AG20443 (cell line): ENCODE measurements at places on chromosomes 5 and 9.

GRCh38 chr9:136576269-136576626 is 30.4 kb upstream of the NOTCH1 start:
- no peak for DNase-seq

- DNase-seq, result peak; percentile 35
Measured at GRCh38 chr9:96203867-96204501, 98.0 kb downstream of the HSD17B3 start.

- DNase-seq, result peak; percentile 61
Measured at GRCh38 chr5:147628058-147628895, 118.4 kb upstream of the DPYSL3 start.

GRCh38 chr5:132759114-132760048 is 12.2 kb downstream of the CCNI2 start:
- peak; percentile 19 for DNase-seq

DNA sequence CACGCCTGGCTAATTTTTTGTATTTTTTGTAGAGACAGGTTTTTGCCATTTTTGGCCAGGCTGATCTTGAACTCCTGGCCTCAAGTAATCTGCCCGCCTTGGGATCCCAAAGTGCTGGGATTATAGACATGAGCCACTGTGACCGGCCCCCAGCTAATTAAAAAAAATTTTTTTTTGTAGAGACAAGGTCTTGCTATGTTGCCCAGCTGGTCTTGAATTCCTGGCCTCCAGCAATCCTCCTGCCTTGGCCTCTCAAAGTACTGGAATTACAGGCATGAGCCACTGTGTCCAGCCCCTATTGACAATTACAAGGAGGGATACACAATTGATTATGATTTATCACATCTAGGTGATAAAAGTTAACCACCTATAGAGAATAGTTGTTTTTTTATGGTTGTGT is 59.5 kb downstream of the NR2F1 start:
- no peak for DNase-seq

DNA sequence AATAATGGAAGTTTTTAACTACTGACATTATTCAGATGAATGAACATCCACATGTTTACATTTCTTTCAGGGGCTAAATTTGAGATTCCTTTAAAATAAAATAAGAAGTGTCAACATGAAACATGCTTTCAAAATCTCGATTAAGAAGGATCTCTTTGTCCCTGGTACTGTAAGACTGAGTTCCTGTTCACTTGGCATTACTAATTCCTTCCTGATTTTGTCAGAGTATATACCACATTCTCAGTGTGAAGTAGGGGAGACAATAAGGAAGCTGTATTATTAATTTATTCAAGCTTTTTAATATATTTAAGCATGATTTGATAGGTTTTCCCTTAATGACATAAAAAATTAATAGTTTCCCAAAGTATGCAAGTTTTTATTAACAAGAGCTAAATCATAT is 81.5 kb upstream of the GRHPR start:
- DNase-seq, result no peak

DNA sequence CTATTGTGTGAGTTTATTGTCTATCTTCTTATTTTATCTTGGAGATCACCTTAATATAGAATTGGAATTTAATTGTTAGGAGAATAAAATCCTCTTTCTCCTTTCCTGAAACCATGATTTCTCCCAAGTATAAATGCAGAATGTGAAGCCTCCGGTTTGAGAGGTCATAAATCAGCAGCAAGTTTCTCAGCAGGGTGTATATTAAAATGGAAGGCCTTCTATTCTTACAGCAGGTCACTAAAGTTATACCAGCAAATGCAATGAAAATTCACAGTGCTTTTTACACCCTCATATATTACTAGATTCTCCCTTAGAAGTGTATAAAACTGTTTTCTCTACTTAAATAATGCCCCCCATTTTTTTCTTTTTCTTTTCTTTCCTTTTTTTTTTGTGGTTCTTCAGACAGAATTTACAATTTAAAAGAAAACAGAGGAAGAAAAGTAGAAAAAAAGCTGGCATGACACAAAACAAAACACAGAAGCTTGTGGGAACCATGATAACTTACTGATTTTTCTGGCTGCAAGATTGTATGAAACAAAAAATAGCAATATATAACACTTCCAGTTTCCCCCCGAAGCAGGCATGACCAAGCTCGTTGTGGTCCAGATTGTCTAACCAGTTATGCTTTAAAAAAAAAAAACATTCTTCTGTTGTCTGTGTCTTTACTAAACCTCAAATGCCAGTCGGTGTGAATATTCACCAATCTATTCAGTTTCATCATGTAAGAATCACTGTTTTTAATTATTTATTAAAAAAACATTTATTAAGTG is 211.2 kb downstream of the RAB3C start:
- DNase-seq, result no peak

DNA sequence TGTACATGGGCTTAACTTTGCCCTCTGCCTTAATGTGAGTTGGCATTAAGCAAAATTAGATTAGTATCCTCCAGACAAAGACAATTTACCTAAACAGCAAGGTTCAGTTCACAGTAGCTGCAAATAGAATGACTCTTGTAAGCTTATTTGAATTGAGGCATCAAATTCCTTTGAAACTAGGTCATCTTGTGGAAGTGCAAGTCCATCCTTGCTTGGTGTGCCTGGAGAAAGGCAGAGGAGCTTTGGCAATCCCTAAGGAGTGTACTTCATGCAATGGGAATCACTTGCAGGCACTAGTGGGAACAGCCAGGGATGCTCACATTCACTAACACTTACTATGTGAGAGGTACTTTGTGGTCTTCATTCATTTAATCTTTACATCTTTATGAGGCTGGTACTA is 118.3 kb downstream of the DRD1 start:
- no peak for DNase-seq

DNA sequence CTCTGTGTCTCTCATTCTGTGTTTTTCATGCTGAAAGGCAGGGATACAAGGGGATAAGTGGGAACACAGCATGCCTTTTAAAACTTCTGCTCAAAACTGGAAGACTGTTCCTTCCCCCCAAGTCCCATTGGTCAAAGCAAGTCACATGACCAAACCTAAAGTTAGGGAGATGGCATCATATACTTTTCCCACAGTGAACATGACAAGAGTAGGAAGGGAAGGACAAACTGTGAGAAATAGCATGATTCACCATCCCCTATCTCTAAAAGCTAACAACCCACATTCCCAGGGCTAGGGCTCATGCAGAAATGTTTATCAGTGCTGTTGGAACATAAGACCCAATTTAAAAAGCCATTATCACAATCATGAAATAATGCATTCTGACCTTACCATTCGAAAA is 24.2 kb upstream of the SHISAL2B start:
- no peak for DNase-seq

DNA sequence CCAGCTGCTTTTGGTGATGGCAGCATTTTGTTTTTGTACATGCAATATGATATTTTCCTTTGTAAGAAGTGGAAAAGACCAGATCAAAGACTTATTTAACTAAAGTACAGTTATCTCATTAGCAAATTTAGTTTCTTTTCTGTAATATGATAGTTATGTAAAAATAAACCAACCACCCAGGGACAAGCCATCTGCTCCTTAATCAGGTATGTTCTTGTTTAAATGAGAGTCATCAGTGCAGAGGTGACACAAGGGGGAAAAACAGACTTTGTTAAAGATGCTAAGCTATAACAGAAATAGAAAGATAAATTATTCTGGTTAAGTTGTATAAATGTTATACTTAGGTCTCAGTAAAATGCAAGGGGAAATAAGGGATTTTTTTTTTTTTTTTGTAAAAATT is 805.7 kb upstream of the SEMA6A start:
- no peak for DNase-seq

DNA sequence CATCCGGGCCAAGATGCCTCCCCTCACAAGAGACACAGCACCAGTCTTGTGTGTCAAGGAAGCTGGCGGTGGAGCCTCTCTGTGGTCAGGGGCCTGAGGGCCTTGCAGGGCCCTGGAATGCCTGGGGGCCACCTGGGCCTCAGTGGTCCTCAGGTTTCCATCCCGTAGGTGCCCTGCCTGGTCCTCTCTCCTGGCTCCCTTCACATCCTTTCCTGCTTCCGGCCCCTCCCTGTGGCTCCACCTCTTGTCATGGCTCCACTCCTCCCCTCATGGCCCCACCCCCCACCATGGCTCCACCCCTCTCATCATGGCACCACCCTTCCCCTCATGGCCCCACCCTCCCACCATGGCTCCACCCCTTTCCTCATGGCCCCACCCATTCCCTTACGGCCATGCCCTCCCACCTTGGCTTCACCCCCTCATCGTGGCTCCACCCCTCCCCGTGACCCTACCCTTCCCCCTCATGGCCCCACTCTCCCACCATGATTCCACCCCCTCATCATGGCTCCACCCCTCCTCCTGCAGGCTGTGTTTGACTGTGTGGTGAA is 175.8 kb downstream of the CACNA1B start:
- DNase-seq, result no peak

- DNase-seq, result no peak
Measured at GRCh38 chr9:135045928-135046738, 41.3 kb upstream of the OLFM1 start.

DNA sequence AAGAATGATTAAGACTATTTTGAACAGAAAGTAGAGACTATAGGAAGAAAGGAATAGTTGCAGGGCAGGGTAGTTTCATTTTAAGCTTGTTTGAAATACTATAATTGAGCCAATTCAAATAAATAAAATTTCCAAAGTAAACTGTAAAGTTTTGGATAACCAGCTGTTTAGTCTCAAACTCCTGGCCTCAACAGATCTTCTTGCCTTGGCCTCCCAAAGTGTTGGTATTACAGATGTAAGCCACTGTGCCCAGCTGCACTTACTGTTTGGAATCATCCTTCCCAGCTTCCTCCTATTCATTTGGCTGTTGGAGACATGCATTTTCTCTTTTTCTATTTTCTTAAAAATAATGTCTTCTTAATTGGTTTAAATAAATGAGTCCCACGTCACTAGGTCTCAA is 231.0 kb downstream of the NNT start:
- DNase-seq, result no peak

- peak; percentile 52 for DNase-seq
Measured at GRCh38 chr5:44536650-44537260, 147.5 kb upstream of the FGF10 start.

DNA sequence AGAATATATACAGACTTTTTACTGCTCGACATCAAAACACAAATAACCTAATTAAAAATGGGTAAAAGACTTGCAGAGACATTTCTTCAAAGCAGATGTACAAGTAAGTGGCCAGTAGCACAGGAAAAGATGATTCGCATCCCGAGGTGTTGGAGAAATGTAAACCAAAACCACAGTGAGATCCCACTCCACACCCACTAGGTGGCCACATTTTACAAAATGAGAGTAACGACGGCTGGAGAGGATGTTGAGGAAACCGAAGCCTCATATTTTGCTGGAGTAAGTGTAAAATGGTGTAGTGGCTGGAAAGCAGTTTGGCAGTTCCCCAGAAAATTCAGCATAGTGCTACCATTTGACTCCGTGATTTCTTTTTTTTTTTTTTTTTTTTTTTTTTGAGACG is 21.3 kb upstream of the GBGT1 start:
- peak; percentile 81 for DNase-seq

DNA sequence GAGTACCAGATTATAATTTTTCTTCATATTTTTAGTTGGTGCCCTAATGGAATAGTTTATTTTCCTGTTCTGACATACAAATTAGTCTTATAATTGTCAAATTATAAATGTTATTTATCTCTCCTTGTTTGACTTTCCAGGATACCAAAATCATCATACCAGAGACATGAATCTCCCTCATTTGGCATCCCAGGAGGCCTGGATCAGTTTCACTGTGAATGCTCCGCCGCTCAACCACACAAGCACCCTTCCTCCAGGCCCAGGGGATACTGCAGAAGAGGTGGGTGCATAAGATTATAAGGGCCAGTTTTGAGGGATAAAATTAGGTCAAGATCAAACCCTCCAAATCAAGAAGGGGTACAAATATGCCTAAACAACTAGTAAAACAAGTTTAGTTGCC is 1229.3 kb downstream of the CDH12 start:
- no peak for DNase-seq

DNA sequence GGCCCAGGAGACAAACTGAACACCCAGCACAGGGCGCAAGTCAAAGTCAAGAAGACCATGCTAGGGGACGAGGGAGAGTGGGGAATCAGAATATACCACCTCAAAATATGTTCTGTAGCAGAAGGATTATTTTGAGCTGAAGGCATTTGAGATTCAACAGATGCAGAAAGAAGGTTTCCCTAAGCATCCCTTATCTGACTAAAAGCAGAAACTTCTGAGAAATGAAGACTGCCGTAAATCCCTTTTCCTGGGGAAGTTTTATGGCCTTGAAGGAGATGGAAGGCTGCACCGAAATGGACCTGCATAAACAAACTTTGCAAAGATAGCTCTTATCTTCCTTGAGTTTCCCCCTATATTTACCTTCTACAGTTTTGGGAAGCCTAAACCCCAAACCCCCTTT is 72.8 kb downstream of the PTTG1 start:
- no peak for DNase-seq

GRCh38 chr5:71782393-71782770 is 63.3 kb downstream of the CARTPT start:
- no peak for DNase-seq

- DNase-seq, result no peak
Measured at GRCh38 chr5:57111993-57112392, 61.9 kb upstream of the GPBP1 start.

DNA sequence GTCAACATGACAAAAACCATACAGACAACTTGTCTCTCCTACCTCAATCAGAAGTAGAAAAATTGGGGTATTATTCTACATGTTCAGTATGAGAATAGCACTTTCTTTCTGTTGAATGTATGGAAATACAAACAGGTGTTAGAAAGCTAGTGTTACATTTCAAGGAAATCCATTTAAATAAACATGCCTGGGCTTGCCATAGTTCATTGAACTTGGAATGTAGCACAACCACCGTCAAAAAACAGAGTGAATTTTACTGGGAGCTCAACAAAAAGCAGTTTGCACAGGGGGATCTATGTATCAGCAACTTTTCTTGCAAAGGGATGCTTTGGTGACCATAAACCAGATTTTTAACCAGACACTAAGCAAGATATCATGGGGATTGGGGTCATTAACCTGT is 307.9 kb upstream of the SMARCA2 start:
- no peak for DNase-seq

GRCh38 chr9:69805962-69806515 is 14.6 kb upstream of the CFAP95 start:
- no peak for DNase-seq

DNA sequence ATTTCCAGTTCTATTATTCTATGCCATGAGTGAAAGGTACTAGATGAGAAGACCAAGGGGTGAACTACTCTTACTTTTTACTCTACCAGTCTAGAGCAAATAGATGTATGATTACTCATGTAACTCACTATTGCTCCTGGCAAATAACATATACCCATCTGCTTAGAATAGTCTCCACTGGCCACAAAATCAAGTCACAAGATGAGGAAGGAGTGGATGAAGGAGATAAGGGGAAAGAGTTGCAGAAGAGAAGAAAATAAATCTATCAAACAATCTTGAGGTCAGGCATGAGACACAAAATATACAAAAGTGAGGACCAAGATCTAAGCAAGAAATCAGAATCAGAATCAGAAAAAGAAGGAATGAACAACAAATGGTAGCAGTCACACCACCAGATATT is 13.7 kb upstream of the NR4A3 start:
- DNase-seq, result no peak
